Breast epithelium (tissue), 4 donors: ENCODE measurements at places on chromosomes 3 and 15. TPM values are rescaled to one million over a fixed set of nuclear protein-coding genes. Genes with fewer than 3 reads are reported as not detected.

DNA sequence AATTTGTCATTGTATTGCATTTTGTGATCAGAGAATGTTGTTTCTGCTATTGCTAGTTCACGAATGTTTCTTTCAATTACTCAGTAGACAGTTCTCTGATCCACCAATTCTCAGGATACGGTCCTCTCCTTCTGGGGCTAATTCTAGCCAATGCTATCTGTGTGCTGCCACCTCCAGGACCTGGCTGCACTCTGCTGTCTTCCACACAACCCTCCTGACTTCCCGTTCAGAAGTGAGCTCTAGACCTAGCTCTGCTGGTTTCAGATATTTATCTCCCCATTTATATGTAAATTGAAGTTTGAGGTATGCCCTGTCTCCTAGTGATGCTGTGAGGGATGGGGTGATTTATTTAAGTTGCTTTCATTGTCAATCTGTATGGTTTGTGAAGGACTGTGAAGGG is 21.7 kb upstream of the UBL7 start:
- no peak overlapping the region for H3K27ac ChIP-seq
- H3K27me3 ChIP-seq, result no peaks in the 10 kb centered on the region
- no peaks in the 10 kb centered on the region for H3K36me3 ChIP-seq

The LDHAL6B gene
- not detected for total RNA-seq

GRCh38 chr15:69219690-69220089 is 59.3 kb downstream of the GLCE start:
- no peaks in the 10 kb centered on the region for H3K4me1 ChIP-seq
- no peaks in the 10 kb centered on the region for H3K36me3 ChIP-seq
- no peaks in the 10 kb centered on the region for H3K27me3 ChIP-seq
- H3K4me3 ChIP-seq, result no peak overlapping the region

The PLCB2 gene
- 4.3 TPM for total RNA-seq

The ACAN gene
- not detected for total RNA-seq

- H3K27me3 ChIP-seq, result no peaks in the 10 kb centered on the region
- no peak for DNase-seq
- H3K36me3 ChIP-seq, result no peaks in the 10 kb centered on the region
- H3K27ac ChIP-seq, result no peak overlapping the region
Observed at GRCh38 chr3:69986419-69986818, 13.1 kb upstream of the SAMMSON start.

- DNase-seq, result no peak
- no peaks in the 10 kb centered on the region for H3K36me3 ChIP-seq
- no peaks in the 10 kb centered on the region for H3K4me1 ChIP-seq
- no peak overlapping the region for H3K4me3 ChIP-seq
Observed at GRCh38 chr3:171044384-171044783, 17.9 kb upstream of the SLC2A2 start.
